ENCODE measurements at places on chromosomes 4 and X. TPM values are rescaled to one million over a fixed set of nuclear protein-coding genes. Genes with fewer than 3 reads are reported as not detected.

- DNase-seq = no peak
These were observed 87.5 kb upstream of the INTU start for GRCh38 chr4:127545271-127545670.

DNA sequence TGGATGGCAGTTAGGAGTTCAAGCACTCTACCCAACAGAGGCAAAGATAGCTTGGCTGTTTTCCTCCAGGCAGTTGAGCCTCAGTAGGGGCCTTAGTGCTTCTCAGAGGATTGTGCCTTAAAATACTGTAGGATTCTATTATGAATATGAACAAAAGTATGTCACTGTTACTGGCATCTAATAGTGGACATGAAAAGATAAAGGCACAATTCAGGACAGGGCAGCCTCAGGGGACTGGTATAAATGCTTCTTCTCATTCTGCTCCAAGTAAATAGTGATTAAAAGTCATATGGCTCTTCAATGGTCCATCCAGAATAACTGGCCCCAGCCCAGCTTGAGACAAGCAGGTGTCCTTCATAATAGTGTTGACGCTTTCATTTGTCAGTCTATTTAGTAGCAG is 17.7 kb downstream of the COL4A6 start:
- DNase-seq = no peak

DNA sequence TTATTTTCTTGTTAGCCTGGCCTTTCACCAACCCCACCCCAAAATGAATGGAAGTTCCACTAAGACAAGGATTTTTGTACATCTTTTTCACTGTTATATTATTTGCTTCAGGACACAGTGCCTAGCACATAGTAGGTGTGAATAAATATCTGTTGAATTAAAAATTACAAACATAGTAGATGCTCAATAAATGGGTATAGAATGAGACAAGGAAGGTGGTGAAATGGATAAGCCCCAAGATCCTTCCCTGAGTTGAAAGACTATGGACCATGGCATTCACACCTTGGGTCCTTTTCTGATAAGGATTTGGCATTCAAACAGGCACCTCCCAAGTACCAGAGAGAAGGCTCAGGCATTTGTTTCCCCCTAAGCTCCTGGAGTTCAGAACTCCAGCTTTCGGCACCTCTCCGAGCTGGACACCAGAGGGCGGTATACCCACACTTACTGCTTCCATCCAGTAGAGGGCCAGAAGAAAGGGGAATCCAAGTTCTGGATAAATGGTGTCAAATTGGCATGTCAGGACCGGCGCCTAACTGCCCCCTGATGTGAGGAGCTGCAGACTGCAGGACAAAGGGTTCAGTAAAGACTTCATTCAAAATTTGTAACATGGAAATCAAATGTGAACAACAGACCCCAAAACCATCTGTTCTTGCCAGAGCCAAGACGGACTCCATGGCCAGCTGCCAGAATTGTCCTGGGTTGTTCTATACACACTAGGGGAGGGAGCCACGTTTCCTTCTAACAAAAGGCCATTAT is 193.0 kb downstream of the GPC3 start:
- peak; percentile 74 for DNase-seq

- DNase-seq = no peak
These were observed 1567.9 kb downstream of the ARAP2 start for GRCh38 chr4:34676400-34676799.

- DNase-seq = peak; percentile 50
These were observed 168.8 kb upstream of the FAM47A start for GRCh38 chrX:34300871-34301270.

MXRA5 gene
- total RNA-seq = not detected

DNA sequence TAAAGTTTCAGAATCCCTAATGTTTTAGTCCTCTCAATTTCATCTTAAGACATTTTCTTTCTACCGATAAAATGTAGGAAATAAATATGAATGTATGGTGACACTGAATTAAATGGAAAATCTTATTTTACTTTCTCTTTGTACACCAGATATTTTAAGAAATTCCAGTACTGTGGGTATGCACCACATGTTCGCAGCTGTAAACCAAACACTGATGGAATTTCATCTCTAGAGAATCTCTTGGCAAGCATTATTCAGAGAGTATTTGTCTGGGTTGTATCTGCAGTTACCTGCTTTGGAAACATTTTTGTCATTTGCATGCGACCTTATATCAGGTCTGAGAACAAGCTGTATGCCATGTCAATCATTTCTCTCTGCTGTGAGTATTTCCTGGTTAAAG is 26.9 kb downstream of the C4orf46 start:
- no peak for DNase-seq

CCKAR gene
- not detected for total RNA-seq

DNA sequence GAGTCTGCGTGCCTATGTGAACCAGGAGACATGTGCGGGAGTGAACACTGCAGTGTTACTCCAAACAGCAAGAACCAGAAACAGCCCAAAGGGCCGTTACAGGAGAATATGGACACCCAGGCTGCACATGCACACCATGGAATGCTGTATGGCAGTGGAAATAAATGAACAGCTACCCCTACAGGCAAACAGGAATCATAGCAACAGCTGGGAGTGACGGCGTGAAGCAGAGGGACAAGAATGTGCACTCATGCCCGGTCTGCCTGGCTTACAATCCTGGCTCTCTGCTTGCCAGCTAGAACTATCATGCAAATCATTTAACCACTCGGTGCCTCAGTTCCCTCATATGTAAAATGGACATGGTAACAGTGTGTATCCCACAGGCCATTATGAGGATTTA is 16.6 kb downstream of the GPKOW start:
- peak; percentile 40 for DNase-seq

S100P gene
- total RNA-seq = 0.21 TPM

TCEANC gene
- total RNA-seq = 3.5 TPM

DNA sequence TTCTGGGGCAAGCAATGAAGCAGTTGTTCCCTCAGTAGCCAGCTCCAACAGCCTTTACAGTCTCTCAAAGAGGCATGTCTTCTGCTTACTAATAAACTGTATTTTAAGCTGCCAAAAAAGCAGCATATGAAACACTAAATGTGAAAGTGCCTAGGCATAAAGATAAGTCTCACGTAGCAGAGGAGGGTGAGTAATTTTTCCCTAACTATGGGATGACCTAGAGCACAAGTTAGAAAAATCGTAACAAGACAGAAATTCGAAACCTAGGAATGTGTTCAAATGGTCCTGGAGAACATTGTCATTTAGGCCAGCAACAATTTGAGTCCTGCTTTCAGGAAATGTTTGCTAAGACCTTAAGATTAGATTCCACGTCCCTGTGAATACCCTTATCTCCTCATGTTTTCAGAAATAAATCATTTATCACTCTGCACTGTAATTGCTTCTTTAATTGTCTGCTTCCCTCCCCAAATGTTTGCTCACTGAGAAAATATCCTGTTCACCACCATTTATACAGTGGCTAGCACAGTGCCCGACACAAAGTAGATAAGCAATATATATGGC is 222.2 kb downstream of the KCNIP4 start:
- no peak for DNase-seq

- DNase-seq = no peak
These were observed 191.0 kb downstream of the EVC2 start for GRCh38 chr4:5517372-5517771.

- DNase-seq = peak; percentile 7
These were observed 155.0 kb upstream of the MAP3K15 start for GRCh38 chrX:19670321-19670750.

- DNase-seq = peak; percentile 29
These were observed 440.9 kb downstream of the MID1IP1 start for GRCh38 chrX:39242187-39242586.

- no peak for DNase-seq
These were observed 18.4 kb upstream of the NSUN7 start for GRCh38 chr4:40731361-40731760.
